ENCODE measurements at places on chromosomes 3 and 15.

- peak; percentile 60 for DNase-seq
Measured at GRCh38 chr3:127673191-127674100, 694 bp downstream of the ABTB1 start.

DNA sequence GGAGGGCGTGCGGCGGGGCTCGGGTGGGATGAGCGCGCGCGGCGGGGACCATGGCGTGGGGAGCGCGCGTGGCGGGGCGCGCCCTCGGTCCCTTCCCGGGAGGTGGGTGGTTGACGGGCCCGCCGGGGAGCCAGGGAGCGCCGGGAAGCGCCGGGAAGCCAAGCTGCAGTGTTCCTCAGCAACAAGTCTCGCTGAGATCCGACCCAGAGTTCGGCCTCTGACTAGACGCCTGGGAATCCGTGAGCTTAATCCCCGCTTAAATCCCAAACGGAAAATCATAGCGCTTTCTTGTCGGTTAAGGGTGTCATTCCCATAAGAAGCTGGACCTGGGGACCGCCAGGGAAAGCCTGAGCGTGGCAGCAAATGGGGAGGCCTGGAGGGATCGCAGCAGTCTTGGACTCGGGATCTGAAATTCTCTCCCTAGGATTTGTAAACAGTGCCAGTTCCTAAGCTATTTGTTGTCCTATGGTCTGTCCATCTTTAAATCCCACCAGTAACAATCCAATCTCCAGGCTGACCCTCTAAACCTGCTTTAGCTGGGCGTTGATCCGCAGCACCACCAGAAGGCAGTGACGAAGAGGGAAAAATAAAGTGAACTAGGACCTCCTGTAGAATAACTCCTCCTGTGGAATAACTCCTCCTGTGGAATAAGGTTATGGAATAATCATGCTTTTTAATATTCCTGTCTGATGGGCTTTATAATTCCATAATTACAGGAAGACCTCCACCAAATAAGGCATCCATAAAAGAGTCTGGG lies 570 bp upstream of the NEDD4 start:
- peak; percentile 22 for DNase-seq

DNA sequence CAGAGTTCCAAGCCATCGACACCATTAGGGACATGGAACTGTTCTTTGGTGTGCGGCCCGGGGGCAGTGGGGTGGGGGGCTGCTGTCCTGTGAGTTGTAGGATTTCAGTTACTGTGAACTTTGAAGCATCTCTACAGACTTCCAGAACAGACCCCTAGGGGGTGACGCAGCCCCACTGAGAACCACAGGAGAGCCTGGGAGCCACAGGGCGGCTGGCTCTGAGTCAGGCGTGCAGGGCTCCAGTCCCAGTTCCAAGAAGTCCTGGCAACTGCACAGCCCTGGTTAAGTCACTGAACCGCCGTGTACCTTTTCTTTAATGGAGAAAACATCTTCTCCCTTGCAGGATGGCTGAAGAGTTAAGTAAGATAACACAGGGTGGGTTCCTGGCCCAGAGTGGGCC lies 23.5 kb upstream of the LRTM1 start:
- DNase-seq, result peak; percentile 65

DNA sequence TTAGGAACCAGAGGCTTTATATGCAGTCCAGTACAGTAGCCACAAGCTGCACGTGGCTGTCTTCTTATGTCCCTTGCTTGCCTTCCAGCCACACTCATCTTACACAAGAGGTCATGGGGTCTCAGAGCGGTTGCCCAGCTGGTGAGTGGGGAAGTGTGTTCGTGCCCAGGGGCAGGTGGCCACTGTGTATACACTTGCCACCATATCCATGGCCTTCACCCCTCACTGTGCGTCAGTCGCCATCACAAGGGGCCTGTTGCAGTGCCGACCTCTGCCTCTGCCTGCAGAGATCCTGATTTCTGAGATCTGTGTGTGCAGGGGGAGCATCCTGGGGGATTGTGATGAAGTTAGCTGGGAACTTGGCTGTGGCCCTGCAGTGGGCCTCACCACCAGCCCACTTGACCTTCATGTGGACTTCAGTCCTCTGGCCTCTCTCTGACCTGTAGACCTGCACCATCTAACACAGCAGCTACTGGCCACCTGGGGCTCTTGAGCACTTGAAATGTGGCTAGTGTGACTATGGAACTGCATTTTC lies 43.1 kb upstream of the SACM1L start:
- DNase-seq, result no peak

DNA sequence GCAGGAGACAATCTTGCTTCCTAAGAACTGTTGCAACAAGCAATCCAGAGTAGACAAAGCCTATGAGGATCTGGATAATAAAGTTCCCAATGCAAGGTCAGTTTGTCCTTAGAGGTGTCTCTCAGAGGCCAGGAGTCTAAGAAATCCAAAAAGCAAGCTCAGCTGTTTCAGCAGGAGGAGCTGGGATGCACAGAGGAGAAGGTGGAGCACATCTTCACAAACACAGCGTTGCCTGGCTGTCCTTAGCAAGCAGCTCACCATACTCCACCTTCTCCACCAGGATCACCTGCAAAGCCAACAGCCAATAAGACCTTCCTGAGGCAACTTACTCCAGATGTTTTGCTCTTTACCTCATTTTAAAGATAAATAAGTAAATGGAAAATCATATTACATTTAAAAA lies 365 bp downstream of the ZBED2 start:
- no peak for DNase-seq

- DNase-seq, result no peak
Measured at GRCh38 chr3:107956991-107957900, 133.6 kb downstream of the CD47 start.

- DNase-seq, result no peak
Measured at GRCh38 chr15:101372960-101373525, 78.0 kb upstream of the SNRPA1 start.

DNA sequence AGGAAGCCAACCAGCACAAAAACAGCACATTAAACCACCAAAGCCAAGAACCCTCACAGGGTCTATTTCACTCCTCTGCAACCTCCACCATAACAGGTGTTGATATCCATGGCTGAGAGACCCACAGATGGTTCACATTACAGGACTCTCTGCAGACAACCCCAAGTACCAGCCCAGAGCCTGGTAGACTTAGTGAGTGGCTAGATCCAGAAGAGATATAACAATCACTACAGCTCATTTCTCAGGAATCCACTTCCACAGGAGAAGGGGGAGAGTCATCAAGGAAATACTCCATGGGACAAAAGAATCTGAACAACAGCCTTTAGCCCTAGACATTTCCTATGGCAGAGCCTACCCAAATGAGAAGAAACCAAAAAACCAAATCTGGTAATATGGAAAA lies 168.1 kb upstream of the CD96 start:
- no peak for DNase-seq

DNA sequence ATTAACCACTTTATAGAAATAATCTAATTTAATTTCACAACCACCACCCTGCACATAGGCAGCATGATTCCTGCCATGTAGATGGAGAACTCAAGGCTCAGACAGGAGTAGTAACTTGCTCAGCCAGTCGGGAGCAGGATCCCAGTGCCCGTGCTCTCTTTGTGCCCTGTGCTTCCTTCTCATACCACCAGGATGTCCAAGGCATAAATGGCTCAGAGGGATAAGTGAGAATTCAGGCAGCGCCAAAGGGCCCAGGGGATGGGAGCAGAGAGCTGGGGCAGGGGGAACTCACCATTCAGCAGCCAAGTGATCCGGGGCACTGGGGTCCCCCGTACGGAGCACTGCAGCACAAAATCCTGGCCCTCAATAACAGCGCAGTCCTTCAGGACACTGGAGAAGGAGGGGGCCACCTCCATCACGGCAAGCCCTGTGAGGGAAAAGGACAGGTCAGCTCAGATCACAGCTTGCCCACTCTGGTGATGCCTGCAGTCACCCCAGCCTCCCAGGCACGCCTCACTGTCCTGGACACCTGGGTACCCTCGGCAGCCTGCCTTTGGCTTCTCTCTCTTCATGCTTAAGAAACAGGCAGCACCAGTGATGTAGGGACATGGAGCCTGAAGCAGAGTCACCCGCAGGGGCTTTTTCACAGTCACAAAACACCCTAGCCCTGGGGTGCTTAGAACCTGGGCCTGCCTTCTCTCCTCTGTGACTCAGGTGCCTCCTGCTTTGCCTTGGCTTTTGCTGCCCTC lies 141.0 kb upstream of the HACD2 start:
- no peak for DNase-seq

DNA sequence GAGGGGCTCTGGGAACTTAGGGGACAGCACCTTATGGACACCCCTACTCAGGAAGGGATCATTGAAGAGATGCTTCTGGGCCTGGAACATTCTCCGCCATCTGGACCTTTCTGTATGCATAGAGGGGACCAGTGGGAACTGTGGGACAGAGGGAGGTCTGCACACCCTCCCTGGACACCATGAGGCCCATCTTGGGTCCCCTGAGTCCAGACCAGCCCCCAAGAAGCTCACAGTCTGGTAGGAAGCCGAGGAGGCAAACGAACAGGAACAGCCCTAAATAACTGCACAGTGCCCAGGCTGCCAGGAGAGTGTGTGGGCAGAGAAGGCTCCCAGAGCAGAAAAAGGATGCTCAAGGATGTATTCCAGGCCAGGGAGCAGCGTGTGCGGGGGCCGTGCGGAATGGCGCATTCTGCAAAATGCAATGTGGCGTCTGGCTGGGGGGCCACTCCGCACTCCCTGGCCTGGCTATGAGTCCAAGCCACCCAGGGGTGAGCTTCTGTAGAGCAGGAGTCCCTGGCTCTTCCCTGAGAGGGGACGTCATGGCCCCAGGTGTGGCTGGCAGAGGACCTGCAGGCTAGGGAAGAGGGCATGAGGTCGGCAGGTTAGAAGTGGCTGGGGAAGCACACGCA lies 24.5 kb upstream of the KLF13 start:
- DNase-seq, result no peak

GRCh38 chr3:71956069-71956340 lies 171.1 kb upstream of the PROK2 start:
- DNase-seq, result no peak

- DNase-seq, result no peak
Measured at GRCh38 chr15:79117442-79118204, 27.0 kb upstream of the RASGRF1 start.

DNA sequence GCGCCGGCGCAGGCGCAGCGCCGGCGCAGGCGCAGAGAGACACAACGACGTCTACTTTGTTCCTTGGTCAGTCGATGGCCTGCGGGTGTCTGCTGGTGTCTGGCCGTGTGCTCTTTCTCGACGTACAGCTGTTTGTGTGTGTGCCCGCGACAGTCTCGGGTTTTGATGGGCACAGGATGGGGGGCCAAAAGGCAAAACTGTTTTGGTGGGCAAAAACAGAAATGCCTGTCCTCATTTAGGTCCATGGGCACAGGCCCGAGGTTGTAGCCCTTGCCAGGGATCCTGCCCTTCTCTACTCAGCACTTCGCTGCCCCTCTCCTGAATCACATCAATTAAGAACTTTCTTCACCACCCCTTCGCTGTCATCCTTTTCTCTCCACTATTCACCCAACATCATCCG lies 184.8 kb upstream of the CHL1 start:
- DNase-seq, result peak; percentile 54
